Prostate gland (tissue), 2 donors: ENCODE measurements at places on chromosomes 6 and 20.

DNA sequence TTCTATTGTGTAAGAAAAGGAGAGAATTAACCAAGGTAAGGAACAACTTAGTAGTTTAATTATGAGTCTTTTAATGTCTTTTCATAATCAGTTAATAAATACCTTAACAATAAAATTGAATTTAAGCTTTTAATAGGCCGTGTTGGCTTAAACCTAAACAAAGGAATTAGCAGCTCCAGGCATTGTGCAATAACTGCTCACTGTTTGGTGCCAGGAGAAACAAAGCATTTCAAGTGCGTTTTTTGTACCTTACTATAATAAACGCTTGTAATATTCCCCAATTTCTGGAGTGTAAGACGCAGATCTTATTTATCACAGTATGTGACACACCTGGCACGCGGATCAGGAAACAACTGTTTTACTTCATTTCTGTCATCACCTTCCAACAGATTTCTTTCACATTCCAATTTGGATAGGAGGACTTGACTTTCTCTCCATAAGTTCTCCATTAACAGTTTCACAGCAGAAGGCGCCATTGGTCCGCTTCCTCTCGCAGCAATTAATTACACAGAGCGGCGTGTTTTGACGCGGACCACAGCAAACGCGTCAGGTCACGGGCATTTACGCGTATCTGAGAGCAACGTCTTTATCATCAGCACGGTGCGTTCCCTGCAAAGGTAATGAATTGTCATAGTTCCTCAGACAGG lies 335.8 kb upstream of the NT5E start:
- DNase-seq: no peak

DNA sequence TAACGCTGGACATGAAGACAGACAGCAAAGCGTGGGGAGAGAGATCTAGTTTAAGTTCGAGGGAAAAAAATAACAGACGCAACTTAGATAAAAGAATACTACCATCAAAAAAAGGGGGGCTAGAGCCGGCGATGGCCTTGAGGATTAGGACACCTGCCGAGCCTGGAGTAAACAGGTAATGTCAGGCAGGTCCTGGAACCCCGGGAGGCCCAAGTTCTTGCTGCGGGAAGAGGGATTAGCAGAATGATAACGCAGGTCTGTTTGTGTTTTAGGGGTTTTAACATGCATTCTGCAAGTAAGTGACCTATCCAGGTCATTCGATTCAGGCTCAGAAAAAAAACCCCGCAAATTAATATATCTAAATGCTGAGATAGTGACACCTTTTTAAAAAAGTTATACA lies 754 bp upstream of the TMEM170B start:
- DNase-seq: no peak

GRCh38 chr6:118594877-118595276 lies 46.8 kb downstream of the PLN start:
- no peak for DNase-seq

DNA sequence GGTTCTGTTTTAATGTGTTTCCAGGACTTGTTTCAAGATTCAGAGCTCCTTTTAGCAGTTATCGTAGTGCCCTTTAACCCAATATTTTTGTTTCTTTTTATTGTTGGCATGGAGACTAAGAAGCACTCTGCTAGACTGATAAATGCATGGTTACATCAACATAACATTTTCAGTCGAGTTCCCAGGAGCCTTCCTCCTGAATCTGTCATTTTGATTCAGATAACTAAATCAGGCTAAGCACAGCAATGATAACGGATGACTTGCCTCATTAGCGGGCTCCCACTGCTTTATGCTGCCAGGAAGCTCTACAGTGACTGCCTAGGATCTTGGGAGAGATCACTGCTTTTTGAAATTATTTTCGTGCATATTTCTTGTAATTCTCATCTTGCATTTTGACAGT lies 772.8 kb upstream of the GJE1 start:
- no peak for DNase-seq

- DNase-seq: no peak
Observed at GRCh38 chr6:63904650-63905248, 269.1 kb downstream of the PHF3 start.
